Osteoblast (primary cell): ENCODE measurements at places on chromosomes 1 and 21. TPM values are rescaled to one million over a fixed set of nuclear protein-coding genes. Genes with fewer than 3 reads are reported as not detected.

DNA sequence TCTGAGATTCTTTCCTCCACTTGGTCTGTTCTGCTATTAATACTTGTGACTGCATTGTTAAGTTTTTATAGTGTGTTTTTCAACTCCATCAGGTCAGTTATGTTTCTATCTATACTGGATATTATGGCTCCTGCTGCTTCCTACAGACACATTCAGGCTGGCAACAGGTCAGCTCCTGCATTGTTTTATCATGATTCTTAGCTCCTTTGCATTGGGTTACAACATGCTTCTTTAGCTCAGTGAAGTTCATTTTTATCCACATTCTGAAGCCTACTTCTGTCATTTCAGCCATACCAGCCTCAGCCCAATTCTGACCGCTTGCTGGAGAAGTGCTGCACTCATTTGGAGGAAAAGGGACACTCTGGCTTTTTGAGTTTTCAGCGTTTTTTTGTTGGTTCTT lies 37.3 kb upstream of the F3 start:
- no peak for DNase-seq

Gene NDUFV3
- total RNA-seq = 65.1 and 66.2 TPM in 2 replicates

Gene TMEM51
- total RNA-seq = 0.59 and 0.72 TPM in 2 replicates

DNA sequence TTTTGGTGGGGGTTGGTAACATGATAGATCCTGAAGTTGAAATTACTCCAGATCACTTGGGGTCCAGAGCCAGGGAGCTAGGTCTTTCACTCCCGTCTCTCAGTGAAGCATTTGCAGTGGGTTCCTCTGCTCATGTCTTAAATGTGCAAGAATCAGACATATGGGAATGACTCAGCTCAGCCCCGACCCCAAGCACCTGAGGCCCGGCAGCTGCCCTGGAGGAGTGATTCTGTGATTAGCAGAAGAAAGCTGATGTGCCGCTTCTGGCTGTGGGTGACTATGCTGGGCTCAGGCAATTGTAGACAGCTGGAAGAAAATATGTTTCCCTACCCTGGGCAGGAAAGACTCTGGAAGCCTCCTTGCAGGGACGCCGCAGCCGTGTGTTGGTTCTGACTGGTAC lies 601.7 kb downstream of the NPHP4 start:
- DNase-seq = peak; percentile 14

Gene TMPRSS15
- not detected in 2 replicates for total RNA-seq

Gene ZNF672
- 15.2 and 15.3 TPM in 2 replicates for total RNA-seq

DNA sequence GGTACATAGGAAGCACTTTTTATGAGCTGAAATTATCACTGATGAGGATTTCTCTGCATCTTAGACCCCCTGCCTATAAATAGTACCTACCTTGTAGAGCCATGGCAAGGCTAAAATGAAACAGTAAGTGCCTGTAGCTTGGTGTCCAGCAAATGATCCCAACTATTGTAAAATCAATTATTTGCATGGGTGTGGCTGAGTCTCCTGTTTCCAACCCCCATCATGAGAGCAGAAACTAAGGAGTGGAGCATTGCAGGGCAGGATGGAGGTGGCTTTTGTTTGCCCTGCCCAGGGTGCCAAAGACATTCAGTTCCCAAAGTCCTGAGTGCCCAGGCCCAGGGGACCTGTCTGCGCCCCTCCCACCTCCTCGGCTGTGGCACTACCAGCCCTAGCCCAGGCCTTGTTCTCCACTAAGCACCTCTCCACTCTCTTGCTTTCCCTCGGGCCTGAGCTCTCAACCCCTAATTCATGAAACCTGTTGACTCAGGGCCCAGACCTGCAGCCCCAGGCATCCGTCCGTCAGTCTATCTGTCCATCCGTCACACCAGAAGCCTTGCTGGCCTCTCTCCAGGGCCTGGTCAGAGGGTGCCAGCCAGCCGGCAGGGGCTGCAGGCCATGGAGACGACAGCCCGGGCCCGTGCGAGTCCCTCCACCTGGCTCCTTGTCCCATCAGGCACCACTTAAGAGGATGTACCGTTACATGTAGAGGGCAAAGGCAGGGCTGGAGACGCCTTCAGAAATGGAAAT lies 39.6 kb downstream of the PAX7 start:
- no peak for DNase-seq

Gene ASTN1
- under 0.01 TPM in 1 of 2 replicates, not detected in the other for total RNA-seq
